RPMI8226 (cell line): ENCODE measurements at places on chromosomes 1 and 21.

- peak; percentile 35 for DNase-seq
Observed at GRCh38 chr1:204507317-204508105, 8.7 kb upstream of the MDM4 start.

DNA sequence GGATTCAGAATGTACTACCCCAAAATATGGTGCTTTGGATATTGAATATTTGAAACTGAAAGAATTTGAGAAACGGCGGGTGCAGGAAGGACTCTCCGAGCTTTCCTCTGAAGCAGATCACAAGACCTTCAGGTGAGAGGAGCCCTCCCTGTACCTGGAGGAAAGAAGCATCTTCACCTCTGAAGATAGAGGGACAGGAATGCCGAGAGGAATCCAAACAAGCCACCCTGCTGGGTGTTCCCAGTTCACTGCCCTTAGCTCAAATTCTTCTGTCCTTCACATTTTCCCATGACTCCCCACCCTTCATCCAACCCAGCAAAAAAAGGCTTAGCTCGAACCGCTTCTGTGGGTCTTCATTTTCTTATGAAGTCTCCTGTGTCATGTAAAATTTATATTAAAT, 18.2 kb upstream of the PADI2 start:
- DNase-seq: no peak

DNA sequence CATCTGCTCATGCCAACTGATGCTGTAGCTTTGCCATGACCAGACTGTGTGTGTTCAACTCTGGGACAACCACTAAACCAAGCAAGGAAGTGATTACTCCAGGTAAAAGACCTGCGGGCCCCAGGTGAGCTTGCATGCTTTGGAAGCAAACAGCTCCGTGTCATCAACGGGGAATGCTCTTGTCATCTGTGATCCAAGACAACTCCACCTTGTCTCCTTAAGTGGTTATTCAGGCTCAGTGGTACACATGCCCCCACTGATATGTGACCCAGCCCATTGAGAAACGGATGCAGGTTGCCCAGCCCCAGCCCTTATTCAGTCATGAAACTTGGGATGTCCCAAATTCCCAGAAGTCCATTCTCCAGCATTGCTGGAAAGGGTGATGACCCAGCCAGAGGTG, 89.0 kb downstream of the TIAM1 start:
- DNase-seq: no peak

GRCh38 chr1:220077887-220078286, 11.7 kb downstream of the BPNT1 start:
- DNase-seq: no peak

DNA sequence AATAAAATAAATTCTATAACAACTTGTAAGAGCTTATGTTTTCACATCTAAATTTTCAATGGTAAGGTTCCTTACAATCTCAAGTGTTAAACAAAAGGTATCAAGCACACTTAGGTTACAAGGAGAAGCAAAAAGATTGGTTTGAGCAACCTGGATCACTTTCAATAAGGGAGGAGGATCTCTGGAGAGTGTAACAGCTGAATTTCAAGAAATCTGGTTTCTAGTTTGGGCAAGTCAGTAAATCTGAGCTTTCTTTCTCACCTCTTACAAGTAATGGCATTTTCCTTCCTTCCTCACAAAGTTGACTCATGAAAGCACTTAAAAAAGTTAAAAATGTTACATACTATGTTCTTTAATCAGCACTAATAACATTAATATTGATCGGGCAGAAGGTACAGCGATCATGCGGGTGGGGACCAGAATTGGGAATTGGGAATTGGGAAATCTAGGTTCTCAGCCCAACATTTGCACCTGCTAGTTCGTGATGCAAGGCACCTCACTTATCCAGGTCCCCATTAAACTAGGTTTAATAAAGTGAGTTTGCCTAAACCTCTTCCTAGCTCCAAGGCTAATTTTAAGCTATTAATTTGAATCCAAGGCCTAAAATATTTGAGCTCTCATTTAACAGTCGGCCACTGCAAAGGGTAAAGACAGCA, 3.1 kb downstream of the NUCKS1 start:
- DNase-seq: no peak

DNA sequence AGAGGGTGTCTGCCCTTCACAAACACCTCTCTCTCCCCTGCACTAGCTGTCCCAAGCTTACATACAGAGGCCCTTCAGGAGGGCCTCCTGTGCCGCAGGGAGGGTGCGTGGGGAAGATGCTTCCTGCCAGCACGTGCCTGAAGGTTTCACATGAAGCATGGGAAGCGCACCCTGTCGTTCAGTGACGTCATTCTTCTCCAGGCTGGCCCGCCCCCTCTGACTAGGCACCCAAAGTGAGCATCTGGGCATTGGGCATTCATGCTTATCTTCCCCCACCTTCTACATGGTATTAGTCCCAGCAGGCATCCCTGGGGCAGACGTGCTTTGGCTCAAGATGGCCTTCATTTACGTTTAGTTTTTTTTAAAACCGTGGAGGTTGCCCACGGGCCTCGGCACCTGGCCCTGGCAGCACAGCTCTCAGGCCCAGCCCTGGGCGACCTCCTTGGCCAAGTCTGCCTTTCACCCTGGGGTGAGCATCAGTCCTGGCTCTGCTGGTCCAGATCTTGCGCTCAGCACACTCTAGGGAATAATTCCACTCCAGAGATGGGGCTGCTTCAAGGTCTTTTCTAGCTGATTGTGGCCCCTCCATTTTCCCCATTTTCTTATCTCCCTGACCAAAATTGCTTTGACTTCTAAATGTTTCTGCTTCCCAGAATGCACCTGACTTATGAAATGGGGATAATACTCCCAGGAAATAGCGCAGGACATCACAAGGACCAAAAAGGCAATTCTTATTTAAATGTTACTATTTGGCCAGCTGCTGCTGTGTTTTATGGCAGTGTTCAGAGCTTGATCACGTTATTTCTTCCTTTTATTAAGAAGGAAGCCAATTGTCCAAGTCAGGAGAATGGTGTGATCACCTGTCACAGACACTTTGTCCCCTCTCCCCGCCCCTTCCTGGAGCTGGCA, 6.1 kb downstream of the NPPA start:
- no peak for DNase-seq

DNA sequence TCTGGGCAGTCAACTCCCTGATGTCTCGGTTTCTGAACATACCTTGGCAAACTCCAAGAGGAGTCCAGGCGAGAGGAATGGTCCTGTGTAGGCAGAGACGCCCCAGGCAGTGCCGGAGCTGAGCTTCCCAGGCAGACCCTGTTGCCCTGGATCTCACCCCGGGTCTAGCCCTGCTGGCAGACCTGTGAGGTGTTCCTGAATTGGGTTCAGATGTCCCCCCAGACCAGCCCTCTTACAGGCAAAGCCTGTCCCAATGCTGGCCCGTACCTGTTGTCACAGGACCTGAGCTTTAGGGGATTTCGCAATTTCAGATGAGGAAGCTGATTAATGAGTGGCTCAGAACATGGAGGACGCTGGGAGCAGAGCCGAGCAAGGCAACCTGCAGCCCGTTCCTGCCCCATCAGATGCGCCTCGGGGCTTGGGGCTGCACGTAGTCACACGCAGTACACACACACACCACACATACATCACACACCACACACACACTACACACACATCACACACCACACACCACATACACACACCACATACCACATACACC, 38.5 kb upstream of the PDE9A start:
- DNase-seq: peak; percentile 24

- DNase-seq: no peak
Observed at GRCh38 chr1:234616644-234617043, 6.7 kb upstream of the IRF2BP2 start.

- DNase-seq: no peak
Observed at GRCh38 chr1:167949785-167950184, 12.9 kb upstream of the MPC2 start.

- DNase-seq: no peak
Observed at GRCh38 chr1:175734642-175735041, 8.8 kb downstream of the TNR start.

DNA sequence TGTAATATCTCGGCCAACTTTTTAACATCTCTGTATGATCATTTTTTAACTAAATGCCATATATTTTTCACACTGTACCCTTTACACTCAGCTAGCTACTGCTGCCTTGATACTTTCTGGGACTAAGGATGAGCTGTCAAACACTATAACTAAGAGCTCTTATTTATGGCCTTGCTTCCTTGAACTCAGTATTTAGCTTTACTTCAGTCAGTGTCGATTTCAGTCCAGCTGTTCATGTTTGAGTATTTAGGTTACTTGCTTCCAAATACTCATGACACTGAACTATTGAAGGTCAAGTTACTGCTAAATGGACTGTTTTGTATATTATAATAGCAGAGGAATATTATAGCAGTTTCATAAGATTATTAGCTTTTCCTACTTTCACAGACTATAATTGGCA, 25.9 kb upstream of the USP25 start:
- DNase-seq: no peak

- peak; percentile 28 for DNase-seq
Observed at GRCh38 chr1:36154765-36155407, 1.1 kb upstream of the MAP7D1 start.

GRCh38 chr1:18482721-18483425, 2.1 kb downstream of the KLHDC7A start:
- peak; percentile 33 for DNase-seq

DNA sequence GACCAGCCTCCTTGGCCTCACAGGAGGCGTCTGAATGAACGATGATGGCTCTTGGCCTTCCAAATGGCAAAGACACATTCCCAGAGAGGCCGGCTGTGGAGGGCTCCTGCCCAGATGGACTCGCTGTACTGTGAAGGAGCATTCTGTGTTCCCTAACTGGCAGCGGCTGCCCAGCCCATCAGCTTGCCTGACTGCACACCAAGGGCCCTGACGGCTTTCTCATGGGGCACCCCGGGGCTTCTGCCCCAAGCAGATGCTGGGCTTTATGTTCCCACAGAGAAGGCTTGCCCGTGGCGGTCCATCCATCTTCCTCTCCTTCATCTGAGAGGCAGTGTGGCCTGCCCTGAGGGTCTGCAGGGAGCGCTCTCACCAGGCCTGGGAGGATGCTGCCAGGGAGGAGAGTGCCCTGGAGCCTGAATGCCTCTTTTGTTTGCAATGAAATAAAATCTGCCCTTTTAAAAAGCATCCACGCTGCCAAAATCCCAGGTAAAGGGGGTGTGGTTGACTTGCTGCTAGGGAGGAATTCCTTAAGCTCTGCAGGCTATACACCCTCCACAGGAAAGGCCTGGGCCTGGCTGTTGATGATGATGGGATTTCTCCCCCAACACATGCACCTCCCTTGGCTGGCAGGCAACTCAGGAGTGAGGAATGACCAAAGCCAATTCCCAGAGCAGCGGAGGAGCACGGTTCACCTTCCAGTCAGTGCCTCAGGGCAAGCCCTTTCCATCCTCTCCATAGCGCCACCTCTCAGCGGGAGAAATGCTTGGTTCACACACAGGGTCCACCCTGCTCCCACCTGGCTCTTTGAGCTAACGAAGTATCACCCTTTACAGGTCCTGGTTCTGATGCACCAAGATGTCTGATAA, 84.6 kb upstream of the SSX2IP start:
- no peak for DNase-seq

DNA sequence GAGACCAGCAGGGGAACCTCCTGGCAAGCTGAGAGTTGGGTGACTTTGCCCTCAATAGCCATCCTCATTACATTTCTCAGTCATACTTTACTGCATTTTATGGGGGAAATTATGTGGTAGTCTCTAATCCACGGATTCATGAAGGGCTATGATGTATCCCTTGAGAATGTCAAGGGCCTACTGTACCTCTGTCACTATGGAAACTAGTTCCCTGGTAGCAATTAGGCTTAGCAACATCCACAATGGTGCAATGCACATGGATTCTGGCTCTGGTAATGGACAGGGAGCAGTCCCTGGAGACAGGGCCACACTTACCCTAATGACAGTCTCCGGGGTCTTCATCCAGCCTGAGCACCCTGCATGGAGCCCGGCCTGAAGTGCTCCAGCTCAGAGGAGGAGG, 26.5 kb downstream of the LRRN2 start:
- DNase-seq: no peak

DNA sequence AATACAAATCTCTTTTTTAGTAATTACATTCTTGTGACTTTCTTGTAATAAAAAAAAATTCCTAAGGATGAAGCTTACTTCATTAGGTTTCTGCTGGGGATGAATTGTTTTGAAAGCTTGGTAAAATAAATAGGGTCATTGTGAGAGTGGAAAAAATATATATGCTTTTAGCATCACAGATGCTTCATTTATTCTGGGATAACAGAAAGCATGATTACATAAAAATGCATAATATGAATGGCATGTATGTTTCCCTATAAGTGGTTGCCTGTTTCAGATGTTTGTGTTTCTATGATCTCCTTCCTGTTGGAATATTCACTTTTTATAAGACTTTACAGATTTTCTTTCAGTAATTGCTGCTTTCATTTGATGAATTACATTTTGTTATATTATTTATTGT, 42.3 kb downstream of the HMCN1 start:
- DNase-seq: no peak

- DNase-seq: no peak
Observed at GRCh38 chr1:159084152-159084551, 7.6 kb upstream of the AIM2 start.

- DNase-seq: peak; percentile 97
Observed at GRCh38 chr1:11650331-11650991, 3.8 kb downstream of the FBXO2 start.

- no peak for DNase-seq
Observed at GRCh38 chr1:28392027-28392652, 22.6 kb downstream of the PHACTR4 start.

- peak; percentile 36 for DNase-seq
Observed at GRCh38 chr1:38891753-38892152, 10.4 kb upstream of the GJA9 start.

DNA sequence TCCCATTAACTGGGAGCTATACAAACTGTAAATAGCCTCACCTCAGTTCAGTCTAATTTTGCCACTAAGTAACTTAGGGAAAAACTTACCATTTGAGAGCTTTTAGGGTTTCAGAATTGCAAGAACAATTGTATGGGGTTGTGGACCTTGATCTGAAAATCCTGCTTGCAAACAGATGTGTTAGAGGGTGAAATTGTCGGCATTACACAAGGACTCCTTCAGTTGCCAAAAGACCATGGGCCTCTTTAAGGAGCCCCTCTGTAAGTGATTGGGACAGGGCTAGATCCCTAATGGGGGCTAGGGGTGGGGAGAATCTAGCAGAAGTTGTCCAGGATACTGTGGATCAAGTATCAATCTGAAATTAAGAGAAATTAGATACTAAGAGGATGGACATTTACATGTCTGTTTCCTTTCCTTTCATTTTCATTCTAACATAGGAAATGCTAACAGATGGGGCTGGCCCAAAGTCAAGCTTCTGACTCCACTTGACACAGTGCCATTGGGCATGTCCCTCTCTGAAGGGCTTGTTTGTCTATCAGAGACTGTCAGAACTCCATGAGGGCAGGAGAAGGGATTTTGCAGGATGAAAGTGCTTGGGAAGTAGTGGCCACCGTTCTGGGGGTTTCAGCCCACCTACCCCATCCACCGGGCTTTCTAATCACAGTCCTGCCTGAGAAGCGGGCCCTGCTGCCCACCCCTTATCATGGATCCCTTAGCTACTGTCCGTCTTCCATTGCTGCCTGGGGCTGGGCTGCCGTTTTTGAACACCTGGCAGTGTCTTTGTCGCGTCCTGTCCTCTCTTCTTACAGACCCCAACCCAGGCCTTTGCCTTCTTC, 54.7 kb downstream of the STUM start:
- peak; percentile 51 for DNase-seq
